ENCODE measurements at places on chromosomes 12 and 14.
A peak's percentile ranks its signal among the peaks of the same experiment; 100 is the strongest.

DNA sequence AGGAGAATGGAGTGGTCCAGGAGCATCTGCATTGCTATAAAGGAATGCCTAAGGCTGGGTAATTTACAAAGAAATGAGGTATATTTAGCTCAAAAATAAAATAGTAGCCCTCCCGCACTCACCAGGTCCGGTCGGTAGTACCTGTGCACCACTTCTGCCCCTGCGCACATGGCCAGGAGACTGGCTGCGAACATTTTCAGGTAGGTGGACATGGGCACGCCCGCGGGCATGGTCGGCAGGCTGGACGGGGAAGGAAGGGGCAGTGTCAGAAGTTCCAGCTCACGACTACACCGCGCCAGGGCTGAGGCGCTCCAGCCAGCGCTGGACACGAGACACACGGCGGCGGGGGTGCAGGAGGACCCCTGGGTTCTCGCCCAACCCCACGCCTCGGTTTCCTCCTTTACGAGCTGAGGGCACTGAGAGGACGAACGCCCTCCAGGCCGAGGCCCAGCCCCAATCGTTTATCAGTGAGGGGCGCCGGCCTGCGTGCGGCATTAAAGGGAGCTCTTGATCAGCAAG is 9.1 kb upstream of the TDG start:
- no peak for DNase-seq

GRCh38 chr14:74637178-74637550 is 25.1 kb upstream of the LTBP2 start:
- no peak for DNase-seq

DNA sequence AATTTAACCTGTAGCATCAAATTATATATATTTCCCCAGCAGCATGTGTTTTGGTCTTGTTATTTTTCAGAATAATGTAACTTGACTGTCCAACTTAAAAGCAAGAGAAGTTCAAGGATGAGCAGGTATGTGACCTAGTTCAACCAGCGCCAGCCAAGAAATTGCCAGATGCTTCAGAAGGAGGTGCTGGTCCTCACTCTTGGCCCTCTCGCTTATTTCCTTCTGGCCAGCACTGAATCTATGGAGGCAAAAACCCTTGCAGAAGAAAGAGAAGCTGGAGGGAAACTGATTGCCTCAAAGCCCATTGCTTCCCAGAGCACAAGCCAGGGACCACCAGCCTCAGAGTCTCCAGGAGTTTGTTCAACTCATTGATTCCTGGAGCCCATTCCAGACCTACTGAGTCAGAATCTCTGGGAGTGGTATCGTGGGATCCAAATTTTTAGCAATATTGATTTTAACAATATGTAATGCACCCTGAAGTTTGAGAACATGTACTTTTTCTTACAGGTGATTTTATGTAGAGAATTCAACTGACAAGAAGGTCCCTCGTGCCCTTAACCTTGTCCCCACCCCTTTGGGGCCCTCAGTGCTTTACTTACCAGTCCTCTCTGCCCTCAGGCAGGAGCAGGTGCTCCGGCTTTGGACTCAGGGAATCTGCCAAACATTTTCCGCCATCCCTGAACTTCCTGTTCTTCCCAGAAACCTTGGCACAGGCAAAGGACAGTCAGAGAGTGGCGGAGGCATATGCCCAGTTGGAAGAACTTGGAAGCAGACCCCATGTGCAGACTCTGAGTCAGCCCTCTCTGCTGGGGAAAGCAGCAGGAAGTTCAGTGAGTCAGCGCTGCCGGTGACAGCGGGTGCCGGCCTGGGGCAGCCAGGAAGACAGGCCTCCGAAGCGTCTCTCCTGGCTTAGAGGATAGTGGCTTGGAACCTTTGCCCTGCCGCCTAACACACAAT is 10.4 kb downstream of the BEST3 start:
- peak; percentile 30 for DNase-seq

GRCh38 chr14:101221549-101222160 is 318.1 kb upstream of the RTL1 start:
- no peak for DNase-seq

GRCh38 chr12:81080431-81080983 is 2.6 kb downstream of the ACSS3 start:
- DNase-seq, result no peak

DNA sequence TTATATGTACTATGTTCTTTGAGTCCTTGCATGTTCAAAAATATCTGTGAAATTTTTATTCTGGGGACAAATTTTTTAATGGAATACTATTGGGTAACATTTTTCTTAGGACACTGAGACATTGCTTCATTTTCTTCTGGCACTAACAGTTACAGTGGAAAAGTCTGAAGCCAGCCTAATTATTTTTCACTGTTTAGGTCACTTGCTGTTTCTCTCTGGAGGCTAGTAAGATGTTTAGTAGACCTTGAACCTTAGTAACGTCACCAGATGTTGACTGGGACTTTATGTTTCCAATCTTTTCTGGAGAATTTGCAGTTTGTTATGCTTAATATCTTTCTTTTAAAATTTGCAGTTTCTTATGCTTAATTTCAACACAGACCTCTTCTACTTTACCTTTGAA is 12.3 kb upstream of the EPYC start:
- DNase-seq, result no peak

DNA sequence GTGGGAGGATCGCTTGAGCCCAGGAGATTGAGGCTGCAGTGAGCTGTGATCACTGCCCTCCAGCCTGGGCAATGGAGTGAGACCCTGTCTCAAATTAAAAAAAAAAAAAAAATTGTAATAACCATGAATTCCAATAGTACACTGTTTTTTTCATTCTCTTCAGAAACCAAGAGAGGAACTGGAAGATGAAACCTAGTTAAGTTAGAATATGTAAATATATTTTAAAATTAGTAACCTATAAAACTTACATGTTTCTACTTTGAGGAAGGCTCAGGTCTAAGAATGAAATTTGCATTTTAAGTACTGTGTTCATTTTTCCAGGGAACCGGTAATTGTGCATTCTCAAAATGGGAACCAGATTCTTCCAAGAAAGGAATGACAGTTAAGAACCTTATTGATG is 18.8 kb downstream of the KNTC1 start:
- no peak for DNase-seq

GRCh38 chr14:99748529-99748928 is 44.7 kb upstream of the EML1 start:
- no peak for DNase-seq

DNA sequence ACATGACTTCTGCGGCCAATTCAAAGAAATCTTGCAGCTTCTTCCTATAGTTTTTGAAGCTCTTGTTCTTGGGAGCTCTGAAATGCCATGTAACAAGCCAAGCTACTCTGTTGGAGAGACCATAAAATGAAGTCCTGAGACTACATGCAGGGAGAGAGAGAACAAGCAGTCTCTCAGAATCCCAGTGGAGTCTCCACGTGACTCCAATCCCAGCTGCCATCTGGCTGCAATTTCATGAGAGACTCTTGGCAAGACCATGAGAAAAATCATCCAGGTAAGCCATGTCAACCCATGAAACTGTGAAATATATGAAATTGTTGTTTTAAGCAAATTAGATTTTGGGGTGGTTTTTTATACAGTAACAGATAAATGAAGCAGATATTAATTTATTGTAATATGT is 54.4 kb downstream of the KLRG1 start:
- DNase-seq, result no peak

DNA sequence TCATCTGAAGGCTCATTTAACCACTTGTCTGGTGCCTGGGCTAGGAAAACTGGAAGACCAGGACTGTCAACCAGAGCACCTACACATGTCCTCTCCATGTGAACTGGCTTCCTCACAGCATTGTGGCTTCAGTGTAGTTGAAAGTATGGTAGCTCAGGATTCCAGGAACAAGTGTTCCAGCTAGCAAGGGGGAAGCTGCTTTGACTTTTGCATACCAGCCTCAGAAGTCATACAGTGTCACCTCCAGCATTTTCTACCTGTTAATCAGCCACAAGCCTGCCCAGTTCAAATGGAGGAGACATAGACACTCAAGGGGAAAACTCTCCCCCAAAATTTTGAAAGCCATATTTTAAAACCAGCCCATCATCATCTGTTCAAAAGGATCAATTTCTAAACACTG is 212.8 kb upstream of the CAND1 start:
- no peak for DNase-seq

- peak; percentile 84 for DNase-seq
Measured at GRCh38 chr14:104677512-104678332, 11.7 kb upstream of the INF2 start.

DNA sequence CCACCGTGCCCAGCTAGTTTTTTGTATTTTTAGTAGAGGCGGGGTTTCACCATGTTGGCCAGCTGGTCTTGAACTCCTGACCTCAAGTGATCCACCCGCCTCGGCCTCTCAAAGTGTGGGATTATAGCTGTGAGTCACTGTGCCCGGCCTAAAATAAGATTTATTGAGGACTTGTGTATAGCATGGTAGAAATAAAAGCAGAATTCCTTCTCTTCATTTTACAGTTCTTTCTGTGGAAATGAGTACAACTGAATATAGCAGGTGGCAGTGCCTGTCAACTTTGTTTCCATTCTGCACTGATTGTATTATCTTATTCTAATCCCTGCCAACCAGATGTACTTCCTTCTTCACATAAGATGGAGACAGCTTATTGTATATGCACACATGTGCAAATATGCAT is 41.0 kb downstream of the DIP2B start:
- DNase-seq, result no peak

DNA sequence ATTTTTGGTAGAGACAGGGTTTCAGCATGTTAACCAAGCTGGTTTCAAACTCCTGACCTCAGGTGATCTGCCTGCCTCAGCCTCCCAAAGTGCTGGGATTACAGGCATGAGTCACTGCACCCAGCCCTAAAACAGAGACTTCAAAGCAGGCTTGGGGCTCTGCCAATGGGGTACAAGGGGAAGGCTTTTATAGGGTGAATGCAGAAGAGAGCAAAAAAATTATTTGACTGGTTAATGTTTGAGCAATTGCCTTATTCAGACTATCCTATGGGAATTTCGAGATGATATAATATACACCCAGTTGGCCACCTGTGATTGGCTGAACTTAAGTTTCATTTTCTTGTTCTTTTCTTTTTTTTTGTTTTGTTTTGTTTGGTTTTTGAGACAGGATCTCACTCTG is 31.5 kb upstream of the ACTN1 start:
- DNase-seq, result no peak

DNA sequence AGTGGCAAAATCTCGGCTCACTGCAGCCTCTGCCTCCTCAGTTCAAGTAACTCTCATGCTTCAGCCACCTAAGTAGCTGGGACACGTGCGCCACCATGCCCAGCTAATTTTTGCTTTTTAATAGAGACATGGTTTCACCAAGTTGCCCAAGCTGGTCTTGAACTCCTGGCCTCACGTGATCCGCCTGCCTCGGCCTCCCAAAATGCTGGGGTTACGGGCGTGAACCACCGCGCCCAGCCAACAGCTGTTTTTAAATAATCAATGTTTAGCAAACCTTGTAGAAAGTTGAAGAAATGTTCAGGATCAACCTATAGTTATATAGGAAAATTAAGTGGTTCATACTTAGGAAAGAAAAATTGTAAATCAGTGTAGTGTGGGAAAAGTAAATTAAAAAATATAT is 6.0 kb upstream of the HSP90AA1 start:
- DNase-seq, result no peak

DNA sequence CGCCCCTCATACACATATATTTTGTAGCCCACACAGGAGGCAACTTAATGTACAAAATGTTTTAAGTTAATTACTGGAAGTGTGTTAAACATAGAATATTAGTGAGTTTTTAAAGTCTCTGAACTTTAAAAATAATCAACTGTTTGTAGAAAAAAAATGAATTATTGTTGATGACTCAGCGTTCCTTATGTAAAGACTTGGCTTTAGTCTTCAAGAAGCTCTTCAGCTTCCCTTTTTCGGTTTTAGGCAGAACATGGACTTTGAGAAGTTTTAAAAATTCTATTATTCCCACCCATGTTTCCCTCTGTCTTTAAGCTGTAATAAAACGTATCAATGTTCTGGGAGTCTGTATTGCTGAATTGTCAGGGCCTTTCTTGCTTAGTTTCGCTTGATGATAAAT is 269.5 kb downstream of the FBXL14 start:
- DNase-seq, result no peak

Data from activated naive CD8-positive, alpha-beta T cell treated with anti-CD3 and anti-CD28 coated beads, Interleukin-2, amount 10 ng/mL, durations not matched to agents 7 days and 5 days (primary cell).